ENCODE measurements at places on chromosomes 16 and 17. TPM values are rescaled to one million over a fixed set of nuclear protein-coding genes. Genes with fewer than 3 reads are reported as not detected.
A peak's percentile ranks its signal among the peaks of the same experiment; 100 is the strongest.

The RBL2 gene
- total RNA-seq, result 55.3 TPM

The GPR142 gene
- not detected for total RNA-seq

The CCDC200 gene
- total RNA-seq, result not detected

The ITGAX gene
- total RNA-seq, result not detected

The HEATR9 gene
- total RNA-seq, result not detected

The FN3K gene
- total RNA-seq, result 55.7 TPM

The ADAM11 gene
- total RNA-seq, result 2.3 TPM

The EVI2B gene
- total RNA-seq, result not detected

- H3K36me3 ChIP-seq, result peaks cover 2% of the 10 kb centered on the region
- DNase-seq, result no peak
- no peaks in the 10 kb centered on the region for H3K27me3 ChIP-seq
- no peak overlapping the region for H3K4me3 ChIP-seq
Observed at GRCh38 chr17:37518826-37519225, 29.1 kb downstream of the DUSP14 start.

GRCh38 chr17:74851612-74852236 lies 8.0 kb downstream of the GRIN2C start:
- H3K4me3 ChIP-seq, result peak overlapping the region; percentile 62
- H3K27ac ChIP-seq, result no peak overlapping the region
- DNase-seq, result no peak

DNA sequence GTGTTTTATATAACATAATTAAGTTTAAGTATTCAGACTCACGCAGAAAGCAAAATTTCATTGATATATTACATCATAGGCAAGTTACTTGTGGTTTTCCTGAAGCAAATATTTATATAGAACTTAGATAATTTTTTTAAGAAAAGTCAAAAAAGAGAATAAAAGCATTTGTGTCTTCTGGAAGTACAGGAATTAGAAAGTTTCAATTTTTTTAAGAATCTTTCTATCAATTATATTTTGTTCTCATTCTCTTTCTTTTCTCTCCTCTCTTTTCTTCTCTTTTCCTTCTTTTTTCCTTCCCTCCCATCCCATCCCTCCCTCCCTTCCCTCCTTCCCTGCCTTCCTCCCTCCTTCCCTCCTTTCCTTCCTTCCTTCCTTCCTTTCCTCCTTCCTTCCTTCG lies 120.7 kb upstream of the CDH8 start:
- no peak overlapping the region for H3K27ac ChIP-seq
- H3K4me1 ChIP-seq, result no peaks in the 10 kb centered on the region
- H3K4me3 ChIP-seq, result no peak overlapping the region

GRCh38 chr16:66020642-66021041 lies 345.8 kb upstream of the CDH5 start:
- no peaks in the 10 kb centered on the region for H3K27me3 ChIP-seq
- H3K36me3 ChIP-seq, result no peaks in the 10 kb centered on the region
- no peak for DNase-seq

DNA sequence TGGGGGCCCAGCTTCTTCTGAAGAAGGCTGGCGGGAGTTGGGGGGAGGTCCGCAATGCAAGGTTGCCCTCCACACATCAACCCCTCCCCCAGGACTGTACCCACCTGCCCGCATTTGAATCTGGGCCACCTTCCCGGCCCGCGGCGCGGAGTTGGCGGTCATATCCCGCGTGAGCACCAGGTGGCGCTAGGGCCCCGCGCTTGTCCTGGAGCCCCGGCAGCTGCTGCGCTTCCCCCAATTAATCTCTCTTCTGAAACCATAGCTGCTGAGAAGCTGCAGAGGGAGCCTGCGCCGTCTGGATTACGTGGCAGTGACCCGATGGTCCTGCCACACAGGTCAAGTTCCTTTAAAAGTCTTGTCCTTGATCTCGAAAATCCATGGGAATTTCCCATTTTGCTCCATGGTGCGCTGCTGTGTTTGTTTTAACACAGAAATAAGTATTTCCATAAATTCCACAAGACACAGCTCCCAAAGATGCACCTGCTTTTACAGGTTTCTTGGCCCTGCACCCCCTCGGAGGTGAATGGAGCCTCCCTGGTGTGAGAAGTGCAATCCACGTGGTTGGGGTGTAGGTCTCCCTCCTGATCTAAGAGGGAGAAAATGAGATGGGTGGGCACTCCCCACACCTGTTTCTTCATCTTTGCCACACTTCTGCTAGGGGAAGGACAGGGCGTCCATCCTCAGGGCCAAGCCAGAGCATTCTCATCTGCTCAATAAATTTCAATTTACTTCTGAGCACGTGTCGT lies 22.1 kb downstream of the COX4I1 start:
- no peak overlapping the region for H3K27ac ChIP-seq
- H3K27me3 ChIP-seq, result no peaks in the 10 kb centered on the region
- H3K4me1 ChIP-seq, result peaks cover 3% of the 10 kb centered on the region
- H3K4me3 ChIP-seq, result no peak overlapping the region
- no peaks in the 10 kb centered on the region for H3K36me3 ChIP-seq

- no peak for DNase-seq
- H3K36me3 ChIP-seq, result no peaks in the 10 kb centered on the region
- H3K27me3 ChIP-seq, result no peaks in the 10 kb centered on the region
- H3K27ac ChIP-seq, result no peak overlapping the region
- H3K4me1 ChIP-seq, result no peaks in the 10 kb centered on the region
Observed at GRCh38 chr17:78605886-78606285, 28.7 kb upstream of the DNAH17 start.

GRCh38 chr17:76893623-76894334 lies 25.6 kb downstream of the MGAT5B start:
- H3K27me3 ChIP-seq, result no peaks in the 10 kb centered on the region
- DNase-seq, result no peak
- no peak overlapping the region for H3K27ac ChIP-seq
- H3K36me3 ChIP-seq, result no peaks in the 10 kb centered on the region
- no peak overlapping the region for H3K4me3 ChIP-seq
- no peaks in the 10 kb centered on the region for H3K4me1 ChIP-seq

GRCh38 chr17:65783845-65784334 lies 222.4 kb upstream of the AXIN2 start:
- no peaks in the 10 kb centered on the region for H3K27me3 ChIP-seq
- H3K27ac ChIP-seq, result peak overlapping the region; percentile 8
- H3K36me3 ChIP-seq, result no peaks in the 10 kb centered on the region
- H3K4me1 ChIP-seq, result peaks cover 13% of the 10 kb centered on the region
- DNase-seq, result no peak

- H3K4me3 ChIP-seq, result no peak overlapping the region
- no peak overlapping the region for H3K27ac ChIP-seq
- no peaks in the 10 kb centered on the region for H3K4me1 ChIP-seq
- no peak for DNase-seq
Observed at GRCh38 chr16:28912558-28912957, 12.5 kb downstream of the RABEP2 start.

- H3K27ac ChIP-seq, result no peak overlapping the region
- 0 out of 2 replicates have a peak, but pooled peaks cover 4% of the 10 kb centered on the region for H3K4me1 ChIP-seq
- H3K36me3 ChIP-seq, result no peaks in the 10 kb centered on the region
- no peak overlapping the region for H3K4me3 ChIP-seq
Observed at GRCh38 chr17:34578656-34579016, 746 bp upstream of the TMEM132E start.

GRCh38 chr17:39598047-39598481 lies 9.7 kb downstream of the NEUROD2 start:
- peaks cover 10% of the 10 kb centered on the region for H3K27me3 ChIP-seq
- no peak overlapping the region for H3K27ac ChIP-seq
- H3K4me1 ChIP-seq, result no peaks in the 10 kb centered on the region
- H3K36me3 ChIP-seq, result no peaks in the 10 kb centered on the region
- DNase-seq, result no peak
